Posterior vena cava (tissue), 2 donors: ENCODE measurements at places on chromosomes 2 and 18.

DNA sequence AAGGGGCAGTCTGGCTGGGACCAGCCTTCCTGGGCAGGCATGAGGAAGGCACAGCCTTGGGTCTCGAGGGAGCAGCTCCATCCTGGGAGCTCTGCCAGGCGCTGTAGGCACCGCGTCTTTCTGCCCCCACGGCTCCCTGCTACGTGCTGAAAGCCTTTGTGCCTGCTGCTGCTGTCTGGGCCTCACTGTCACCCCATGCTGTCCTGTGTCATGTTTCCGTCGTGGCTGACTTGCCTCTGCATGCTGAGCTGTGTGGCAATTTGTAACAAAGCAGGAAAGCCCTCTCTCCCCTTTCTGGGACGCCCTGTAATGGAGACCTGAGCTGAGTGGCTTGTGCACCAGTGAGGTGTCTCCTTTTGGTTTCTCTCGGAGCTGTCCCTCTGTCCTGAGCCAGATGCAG lies 152.5 kb downstream of the TSN start:
- peak; percentile 69 for DNase-seq

GRCh38 chr18:38475686-38476085 lies 910.1 kb upstream of the CELF4 start:
- no peak for DNase-seq

DNA sequence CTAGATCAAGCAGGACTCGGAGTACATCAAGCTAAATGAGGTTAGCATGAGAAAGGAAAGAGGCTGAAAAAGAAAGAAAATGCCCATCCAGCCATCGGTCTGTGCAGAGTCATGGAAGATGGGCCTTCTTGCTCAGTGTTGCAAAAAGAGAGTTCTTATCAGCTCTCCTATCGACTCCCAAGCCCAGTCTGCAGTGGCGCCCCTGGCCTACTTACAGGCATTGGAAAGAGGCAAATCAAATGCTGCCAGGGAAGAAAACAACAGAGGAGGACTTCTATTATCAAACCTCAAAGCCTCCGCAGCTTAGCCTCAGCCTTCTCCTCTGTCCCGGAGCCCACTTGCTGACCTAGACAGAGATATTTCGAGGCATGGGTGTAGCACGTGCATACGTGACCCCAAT lies 66.0 kb downstream of the CDH2 start:
- no peak for DNase-seq

DNA sequence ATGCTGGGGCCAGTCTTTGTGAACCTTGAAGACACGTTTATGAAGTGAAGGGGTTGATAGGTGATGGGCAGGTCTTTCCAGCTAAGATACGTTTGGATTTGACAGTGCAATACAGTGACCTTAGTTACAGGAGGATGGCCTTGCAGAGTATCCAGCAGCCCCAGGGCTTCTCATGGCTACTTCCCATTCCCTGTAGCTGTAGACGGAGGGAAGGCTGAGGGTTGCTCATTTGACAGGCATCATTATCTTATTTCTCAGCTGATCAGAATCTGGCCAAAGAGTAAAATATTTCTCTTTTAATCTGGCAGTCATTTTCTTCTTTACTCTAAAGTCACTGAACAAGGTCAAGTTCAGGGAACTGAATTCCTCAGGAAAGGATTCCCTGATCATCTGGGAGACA lies 85.1 kb upstream of the RMDN2 start:
- DNase-seq: no peak

DNA sequence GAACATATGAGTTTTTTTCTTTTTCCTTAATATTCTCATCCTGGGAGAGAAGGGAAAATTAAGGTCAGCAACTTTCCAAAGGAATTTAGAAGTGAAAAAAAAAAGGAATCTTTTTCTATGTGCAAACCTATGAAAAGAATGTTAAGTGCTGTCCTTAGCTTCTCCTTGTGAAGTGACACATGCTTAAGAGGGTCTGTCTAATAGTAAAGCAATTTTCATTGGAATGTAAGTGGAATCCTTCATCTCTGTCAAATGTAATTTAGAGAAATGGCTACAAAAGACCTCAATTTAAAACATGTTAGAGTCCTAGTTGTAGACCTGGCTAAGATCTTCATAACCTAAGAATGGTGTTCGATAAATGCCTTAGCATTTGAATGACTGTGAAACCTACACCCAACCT lies 117.4 kb upstream of the EPB41L3 start:
- no peak for DNase-seq

GRCh38 chr2:203804070-203804469 lies 63.5 kb upstream of the CTLA4 start:
- no peak for DNase-seq

DNA sequence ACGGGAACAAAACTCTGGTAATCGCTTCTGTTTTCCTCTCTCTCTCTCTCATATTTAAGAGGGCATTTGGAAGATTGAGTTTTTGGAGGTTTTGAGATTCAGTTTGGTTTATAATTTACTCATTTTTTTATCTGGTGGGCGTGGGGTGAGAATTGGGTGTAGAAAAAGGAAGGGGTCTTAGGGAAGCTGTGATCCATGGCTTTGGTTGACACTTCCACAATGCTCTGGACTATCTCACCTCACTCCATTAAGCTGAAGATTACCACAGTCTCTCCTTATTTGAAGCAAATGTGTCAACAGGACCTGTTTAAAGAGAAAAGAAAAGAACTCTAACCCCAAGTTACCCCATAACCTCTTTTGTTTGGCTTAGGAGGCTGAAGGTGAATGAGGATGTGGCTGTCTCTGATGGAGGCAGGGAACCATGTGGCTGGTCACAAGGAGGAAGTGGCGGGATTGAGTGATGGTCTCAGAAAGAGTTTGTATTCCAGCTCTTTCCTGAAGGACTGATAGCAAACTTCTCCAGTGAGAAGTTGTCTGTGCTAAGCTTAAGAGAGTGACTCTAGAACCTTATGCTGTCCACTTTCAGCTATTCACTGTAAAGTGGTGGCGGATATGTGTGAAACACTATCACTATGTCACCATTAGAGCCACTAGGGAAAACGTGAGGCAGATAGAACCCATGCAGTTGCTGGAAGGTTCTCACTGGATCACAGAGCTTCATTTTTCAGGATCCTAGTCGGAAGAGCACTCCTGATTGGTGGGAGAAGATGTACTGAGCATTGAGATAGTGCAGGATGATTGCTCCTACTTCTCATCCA lies 934 bp downstream of the ZNF804A start:
- no peak for DNase-seq

- DNase-seq: no peak
Observed at GRCh38 chr2:198106621-198107385, 302.4 kb downstream of the PLCL1 start.

DNA sequence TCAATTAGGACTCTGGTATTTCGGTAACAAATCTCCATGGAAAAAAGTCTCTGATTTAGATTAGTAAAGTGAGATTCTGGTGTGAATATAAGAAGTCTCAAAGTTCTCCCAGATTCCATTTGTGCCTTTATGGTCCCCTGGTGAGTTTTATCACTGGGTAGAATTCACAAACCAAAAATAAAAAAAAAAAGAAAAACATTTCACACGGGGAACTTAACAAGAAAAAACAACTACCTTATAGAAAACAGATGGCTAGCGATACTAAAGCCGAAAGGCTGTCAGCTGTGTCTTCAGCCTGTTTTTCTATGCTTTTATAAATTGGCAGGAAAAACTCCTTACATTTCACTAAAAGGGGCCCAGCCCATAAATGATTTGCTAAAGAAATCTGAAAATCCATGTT lies 50.6 kb downstream of the COL5A2 start:
- no peak for DNase-seq

DNA sequence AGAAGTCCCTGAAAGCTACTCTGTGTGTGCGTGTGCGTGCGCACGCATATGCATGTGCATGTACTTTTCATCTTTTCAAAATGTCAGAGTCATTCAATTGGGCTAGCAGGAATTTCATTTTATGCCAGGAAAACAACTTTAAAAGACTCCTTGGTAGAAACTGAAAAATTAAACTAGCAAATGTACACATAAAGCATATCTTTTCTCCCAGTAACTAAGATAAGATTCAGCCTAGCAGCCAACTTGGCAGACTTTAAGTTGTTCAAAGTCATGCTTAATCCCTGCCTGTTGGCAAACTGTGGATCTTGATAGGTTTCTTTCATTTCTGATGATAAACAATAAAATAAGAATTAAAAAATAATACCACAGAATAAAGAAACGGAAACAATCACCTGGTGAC lies 1129.1 kb downstream of the LRP1B start:
- DNase-seq: no peak
